Heart left ventricle (tissue), 16 donors: ENCODE measurements at places on chromosomes 2 and 18. TPM values are rescaled to one million over a fixed set of nuclear protein-coding genes. Genes with fewer than 3 reads are reported as not detected.
A peak's percentile ranks its signal among the peaks of the same experiment; 100 is the strongest.

The SERPINB11 gene
- total RNA-seq = not detected

The RFTN2 gene
- total RNA-seq = 5.3 TPM

The DDX1 gene
- total RNA-seq = 136 TPM

The CPO gene
- 0.28 TPM for total RNA-seq

The EVA1A gene
- 0.93 TPM for total RNA-seq

The RAD51AP2 gene
- 0.13 TPM for total RNA-seq

- DNase-seq = no peak
Measured at GRCh38 chr18:74153377-74153776, 5.1 kb downstream of the TIMM21 start.

- no peak for DNase-seq
Measured at GRCh38 chr2:111697560-111697959, 186.4 kb downstream of the ANAPC1 start.

DNA sequence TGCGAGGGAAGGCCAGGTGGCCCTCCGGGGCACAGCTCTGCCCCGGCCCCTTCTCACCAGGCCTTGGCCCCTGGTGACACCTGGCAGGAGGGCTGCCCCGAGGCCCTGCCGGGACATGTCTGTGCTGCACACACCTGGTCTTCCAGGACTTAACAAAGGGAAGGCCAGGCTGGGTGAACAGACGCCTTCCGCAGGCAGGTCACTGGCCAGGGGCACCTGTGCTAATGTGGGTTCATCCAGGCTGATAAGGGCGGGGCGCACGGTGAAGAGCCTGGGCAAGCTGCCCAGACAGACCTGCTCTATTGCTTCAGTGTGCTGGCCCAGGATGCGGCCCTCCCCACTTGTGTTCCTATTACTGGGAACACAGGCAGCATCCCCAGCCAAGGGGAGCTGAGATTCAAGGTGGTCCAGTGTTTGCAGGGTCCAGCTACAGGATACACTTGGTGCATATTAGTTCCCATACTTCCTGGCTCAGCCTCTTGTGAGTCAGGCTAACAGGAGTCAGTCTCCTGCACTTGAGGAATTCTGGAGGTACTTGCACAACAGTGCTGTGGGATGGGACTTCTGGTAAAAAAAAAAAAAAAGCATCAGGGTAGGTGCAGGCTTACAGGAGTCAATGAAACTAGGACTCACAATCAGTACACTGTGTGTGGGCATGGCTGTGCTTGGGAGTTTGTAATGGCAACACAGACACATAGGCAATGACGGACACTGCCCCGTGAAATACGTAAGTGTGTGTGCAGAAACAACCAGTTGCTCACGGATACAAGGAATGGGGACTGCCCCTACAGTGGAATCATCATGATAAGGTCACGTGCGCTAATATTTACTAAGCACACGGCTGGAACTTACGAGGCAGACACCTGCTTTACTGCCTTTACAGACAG lies 261.4 kb downstream of the TWIST2 start:
- peak; percentile 49 for DNase-seq

DNA sequence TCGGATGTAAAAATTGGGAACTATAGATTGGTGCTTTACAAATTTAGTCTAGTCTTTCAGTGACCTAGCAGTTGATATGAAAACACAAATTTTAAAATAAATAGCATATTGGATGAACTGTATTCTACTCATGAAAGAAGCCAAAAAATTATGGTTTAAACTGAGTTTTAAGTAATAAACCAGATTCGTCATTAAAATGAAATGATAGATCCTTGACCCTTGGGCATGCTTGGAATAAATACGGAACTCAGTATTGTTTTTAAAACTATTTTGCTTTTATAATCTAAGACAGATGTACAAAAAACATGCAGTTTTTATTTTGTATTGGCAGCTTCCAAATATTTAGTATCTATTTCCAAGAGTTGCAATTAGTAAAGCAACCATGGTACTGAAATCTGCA lies 34.6 kb upstream of the TBR1 start:
- DNase-seq = no peak

GRCh38 chr2:26709323-26710110 lies 17.0 kb downstream of the KCNK3 start:
- no peak for DNase-seq

DNA sequence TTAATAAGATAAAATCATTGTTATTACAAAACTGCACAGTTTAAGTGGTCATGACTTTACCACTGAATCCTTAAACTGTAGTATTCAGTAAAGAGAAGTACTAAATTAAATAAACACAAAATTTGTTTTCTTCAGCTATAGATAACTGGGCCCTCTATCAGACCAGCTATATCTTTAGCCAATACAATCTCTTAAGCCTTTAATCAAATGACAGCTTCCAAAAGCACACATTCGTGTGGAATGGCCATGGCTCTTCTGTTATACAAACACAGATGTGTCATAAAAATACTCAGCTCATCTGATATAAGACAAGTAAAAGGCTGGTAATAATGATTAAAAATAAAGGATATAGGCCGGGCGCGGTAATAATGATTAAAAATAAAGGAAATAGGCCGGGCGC lies 57.6 kb upstream of the CDKL4 start:
- DNase-seq = no peak

DNA sequence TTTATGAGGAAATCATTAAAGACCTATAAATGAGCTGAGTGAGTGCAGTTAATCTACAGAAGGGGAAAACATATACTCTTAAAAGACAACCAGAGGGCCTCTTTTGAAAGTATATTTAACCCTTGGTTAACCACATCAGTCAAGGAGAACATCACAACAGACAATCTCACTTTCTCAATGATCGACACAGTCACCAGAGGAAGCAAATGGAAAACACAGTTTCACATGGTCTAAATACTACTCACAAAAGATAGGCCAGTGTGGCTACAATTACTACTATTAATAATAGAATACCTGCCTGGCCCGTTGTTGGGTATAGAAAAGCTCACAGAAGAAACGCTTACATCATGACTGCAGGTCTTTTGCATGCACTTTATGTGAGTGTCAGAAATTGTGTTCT lies 426.2 kb downstream of the NCKAP5 start:
- no peak for DNase-seq

DNA sequence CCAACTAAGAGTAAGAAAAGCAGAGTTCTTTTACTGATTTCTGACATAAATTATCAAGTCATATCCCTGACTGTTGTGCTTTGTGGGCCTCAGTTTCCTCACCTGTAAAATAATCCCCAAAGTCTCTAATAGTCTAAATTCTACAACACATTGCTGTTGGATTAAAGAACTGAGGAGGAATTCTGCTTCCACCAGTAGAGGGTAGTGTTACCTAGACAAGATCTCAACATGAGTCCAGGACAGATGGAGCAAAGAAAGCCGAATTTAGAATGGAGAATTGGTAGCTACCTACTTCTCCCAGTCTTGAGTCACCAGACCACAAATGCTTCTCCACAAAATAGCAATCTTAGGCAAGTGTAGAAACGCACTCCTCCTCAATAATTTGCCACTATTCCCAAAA lies 462.5 kb upstream of the FSHR start:
- no peak for DNase-seq

- DNase-seq = no peak
Measured at GRCh38 chr2:55155764-55156281, 76.3 kb downstream of the CLHC1 start.

- no peak for DNase-seq
Measured at GRCh38 chr2:14094592-14094991, 537.9 kb upstream of the LRATD1 start.

- DNase-seq = no peak
Measured at GRCh38 chr2:85395912-85396475, 14.2 kb downstream of the CAPG start.

- DNase-seq = no peak
Measured at GRCh38 chr2:197604117-197604860, 71.1 kb downstream of the RFTN2 start.

GRCh38 chr2:239476029-239476756 lies 75.4 kb upstream of the HDAC4 start:
- DNase-seq = no peak

DNA sequence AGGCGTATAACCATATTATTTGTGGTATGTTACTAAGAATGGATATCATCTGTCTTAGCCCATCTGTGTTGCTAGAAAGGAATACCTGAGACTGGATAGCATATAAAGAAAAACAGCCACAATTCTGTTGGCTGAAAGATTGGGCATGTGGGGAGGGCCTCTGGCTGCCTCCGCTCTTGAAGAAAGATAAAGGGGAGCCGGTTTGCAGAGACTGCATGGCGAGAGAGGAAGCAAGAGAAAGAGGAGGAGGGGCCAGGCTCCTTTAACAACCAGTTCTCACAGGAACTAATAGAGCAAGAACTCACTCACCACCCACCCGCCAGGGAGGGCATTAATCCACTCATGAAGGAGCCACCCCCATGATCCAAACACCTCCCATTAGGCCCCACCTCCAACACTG lies 29.2 kb upstream of the UXS1 start:
- DNase-seq = no peak

- DNase-seq = no peak
Measured at GRCh38 chr2:45889053-45889452, 237.6 kb downstream of the PRKCE start.

- no peak for DNase-seq
Measured at GRCh38 chr2:45391866-45392265, 219.2 kb downstream of the SRBD1 start.

GRCh38 chr18:45349019-45349418 lies 266.3 kb upstream of the SLC14A2 start:
- no peak for DNase-seq

DNA sequence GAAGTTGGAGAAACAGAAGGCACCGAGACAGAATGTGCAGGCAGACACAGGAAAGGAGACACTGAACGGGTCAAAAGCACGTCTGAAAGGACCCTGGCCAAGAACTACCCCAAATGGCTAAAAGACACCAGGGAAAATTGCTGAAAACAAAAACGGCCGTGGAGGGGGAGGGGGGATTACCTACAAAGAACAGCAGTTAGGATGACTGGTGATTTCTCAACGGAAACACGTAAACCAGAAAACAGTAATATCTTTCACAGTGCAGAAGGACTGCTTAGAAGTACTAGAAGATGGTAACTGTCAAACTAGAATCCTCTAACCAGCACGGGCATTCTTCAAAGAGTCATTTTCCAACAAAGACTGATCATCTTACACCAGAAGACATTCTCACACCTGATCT lies 142.6 kb downstream of the HDAC4 start:
- peak; percentile 10 for DNase-seq

- no peak for DNase-seq
Measured at GRCh38 chr18:13179566-13180113, 38.9 kb upstream of the LDLRAD4 start.

GRCh38 chr2:233449081-233449901 lies 95.0 kb downstream of the DGKD start:
- DNase-seq = no peak
